ENCODE measurements at places on chromosomes 6 and 20. TPM values are rescaled to one million over a fixed set of nuclear protein-coding genes. Genes with fewer than 3 reads are reported as not detected.

Gene PERP
- not detected for total RNA-seq

Gene BPIFB2
- not detected for total RNA-seq

DNA sequence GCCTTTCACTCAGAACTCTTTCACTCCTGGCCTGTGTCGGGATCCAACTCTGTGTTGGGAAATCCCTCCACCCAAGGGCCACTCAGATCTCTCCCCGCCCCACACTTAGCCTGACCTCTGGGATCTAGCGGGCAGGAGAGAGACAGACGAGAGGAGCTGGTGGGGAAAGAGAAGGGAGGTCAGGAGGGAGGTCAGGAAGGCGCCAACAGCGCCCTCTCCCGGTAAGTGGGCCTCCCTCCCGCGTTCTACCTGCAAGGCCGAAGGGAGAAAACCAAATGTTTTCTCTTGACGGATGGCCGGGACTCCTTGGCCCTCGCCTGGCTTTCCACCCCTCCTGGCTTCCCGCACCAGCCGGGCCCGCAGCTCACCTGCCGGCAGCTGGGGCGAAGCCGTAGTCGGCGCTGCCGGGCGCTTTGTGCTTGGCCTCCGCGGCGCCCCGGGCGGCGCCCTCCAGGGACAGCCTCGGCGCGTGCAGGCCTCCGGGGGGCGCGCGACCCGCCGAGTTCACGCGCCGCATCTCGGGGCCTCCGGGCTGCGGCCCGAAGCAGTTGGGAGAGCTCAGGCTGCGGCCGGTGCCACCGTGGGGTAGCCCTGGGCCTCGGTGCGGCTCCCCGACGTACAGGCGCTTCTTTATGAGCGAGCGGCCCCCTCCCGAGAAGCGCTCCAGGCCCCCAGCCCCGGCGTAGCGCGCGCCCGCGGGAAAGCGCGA, 38.2 kb downstream of the C6orf132 start:
- DNase-seq = peak; percentile 93

GRCh38 chr6:100426744-100427338, 37.9 kb downstream of the SIM1 start:
- no peak for DNase-seq

DNA sequence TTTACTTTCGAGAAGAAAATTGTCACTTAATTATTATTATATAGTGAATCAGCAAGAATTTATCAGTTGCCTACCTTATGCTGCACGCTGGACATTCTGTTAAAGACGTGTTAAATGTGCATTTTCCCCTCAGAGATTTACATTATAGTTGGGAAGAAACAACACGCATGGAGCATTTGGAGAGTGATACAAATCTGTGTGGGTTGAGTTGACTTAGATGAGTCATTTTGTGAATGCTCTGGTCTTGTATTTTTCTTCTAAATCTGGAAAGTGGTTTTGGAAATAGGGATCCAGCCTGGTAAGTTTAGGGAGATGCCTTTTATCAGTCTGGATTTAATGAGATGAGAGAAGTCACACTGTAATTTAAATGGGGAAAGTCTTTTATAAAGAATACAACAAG, 24.0 kb upstream of the SMIM26 start:
- no peak for DNase-seq

DNA sequence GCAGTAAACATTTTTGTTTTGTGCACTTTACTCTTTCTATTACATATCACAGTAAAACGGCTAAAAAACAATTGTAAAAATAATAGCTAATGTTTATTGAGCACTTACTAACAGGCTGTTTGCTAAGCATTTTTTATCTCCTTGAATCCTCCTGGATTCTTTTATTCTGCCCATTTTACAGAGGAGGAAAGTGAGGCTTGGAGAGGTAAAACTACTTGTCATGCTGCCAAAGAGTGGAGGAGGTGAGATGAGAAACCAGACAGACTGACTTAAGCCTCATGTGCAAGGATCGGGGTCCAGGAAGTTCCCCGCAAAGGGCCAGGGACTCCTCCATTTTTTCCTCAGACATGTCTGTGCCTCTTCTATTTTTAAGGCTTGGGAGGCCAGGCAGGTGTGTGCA, 63.6 kb downstream of the DLGAP4 start:
- DNase-seq = no peak

DNA sequence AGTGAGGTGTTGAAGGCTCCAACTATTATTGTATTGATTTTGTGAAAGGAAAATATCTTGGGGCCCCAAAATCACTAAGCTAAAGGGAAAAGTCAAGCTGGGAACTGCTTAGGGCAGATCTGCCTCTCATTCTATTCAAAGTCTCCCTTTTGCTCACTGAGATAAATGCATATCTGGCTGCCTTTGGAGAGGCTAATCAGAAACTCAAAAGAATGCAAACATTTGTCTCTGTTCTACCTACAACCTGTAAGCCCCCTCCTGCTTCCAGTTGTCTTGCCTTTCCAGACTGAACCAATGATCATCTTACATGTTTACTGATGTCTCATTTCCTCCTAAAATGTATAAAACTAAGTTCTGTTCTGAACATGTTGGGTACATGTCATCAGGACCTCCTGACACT, 125.9 kb downstream of the HTR1B start:
- no peak for DNase-seq

- DNase-seq = peak; percentile 38
Observed at GRCh38 chr6:168451805-168452517, 11.0 kb downstream of the SMOC2 start.

- DNase-seq = no peak
Observed at GRCh38 chr6:145648149-145648548, 87.2 kb downstream of the EPM2A start.

DNA sequence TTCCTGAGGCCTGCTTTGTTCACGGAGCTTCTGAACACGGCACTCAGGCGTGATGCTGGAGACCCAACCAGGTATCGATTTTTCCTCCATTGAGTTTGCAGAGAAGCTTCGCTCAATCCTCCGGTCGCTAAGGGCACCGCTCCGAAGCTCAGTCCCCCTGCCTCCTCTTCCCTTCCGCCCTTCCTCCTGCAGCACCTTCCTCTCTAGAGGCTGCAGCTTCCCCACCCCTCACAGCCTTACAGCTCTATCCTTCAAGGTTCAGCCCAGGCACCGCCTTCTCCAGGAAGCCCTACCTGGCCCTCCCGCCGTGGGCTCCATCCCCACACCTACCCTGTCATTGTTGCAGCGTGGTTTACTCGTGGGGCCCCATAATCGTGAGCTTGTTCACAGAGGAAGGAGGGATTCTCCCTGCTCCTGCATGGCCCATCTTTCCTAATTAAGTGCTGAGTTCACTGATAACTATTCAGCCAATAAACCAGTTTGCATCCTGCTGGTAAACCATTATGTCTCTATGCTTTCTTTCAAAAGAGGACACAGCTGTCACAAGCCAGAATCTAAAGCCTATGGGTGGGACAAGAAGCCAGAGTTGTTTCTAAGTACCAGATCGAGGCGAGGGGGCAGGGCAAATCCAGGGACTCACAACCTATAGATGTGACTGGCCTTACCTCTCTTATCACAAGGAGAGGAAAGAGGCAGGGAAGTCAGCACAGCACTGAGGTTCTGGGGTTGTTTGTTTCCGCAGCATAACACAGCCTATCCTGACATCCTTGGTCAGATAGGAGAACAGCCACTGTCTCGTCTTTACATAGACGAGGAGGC, 152.0 kb downstream of the GRM4 start:
- DNase-seq = no peak

Gene SYCP2
- total RNA-seq = 1.1 TPM

- DNase-seq = no peak
Observed at GRCh38 chr6:161363286-161363685, 89.4 kb upstream of the AGPAT4 start.

Gene CFAP206
- 1.8 TPM for total RNA-seq

DNA sequence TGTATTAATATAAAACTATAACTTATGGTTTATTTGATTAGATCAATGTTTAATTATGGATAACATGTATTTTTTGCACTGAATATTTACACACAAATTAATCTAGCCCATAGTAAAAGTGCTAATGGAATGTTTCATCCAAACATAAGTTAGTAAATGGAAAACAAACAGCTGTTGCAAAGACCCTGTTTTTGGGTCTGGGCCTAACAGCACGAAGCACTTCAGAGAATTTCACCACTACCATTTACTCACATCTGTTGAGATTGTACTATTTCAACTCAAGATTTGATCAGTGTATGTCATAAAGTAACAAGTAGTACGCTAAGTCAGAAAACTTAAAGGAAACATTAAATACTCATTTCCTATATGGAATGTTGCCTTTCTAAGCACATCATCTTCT, 359.6 kb downstream of the LAMA2 start:
- no peak for DNase-seq

GRCh38 chr6:143465546-143465945, 14.9 kb downstream of the PEX3 start:
- no peak for DNase-seq

Gene COL21A1
- not detected for total RNA-seq

- DNase-seq = no peak
Observed at GRCh38 chr6:22727710-22728109, 158.3 kb downstream of the HDGFL1 start.

DNA sequence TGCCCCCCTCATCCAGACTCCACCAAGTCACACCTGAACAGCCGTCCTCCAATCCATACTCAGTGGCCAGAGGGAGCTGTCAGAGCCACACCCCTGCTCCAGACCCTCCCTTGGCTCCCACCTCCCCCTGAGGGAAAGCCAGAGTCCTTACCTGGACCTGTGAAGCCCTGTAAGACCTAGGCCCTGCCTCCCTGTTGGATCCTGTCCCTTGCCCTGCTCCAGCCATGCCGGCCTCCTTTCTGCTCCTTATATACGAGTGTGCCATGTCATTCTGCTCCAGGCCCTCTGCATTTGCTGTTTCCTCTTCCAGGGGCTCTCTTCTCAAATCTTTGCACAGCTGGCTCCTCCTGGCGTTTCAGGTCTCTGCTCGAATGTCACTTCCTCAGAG, 100.3 kb upstream of the MYL9 start:
- DNase-seq = no peak

Gene GNAS-AS1
- 6.3 TPM for total RNA-seq

Gene PKIB
- total RNA-seq = 0.32 TPM

Gene TRIM10
- not detected for total RNA-seq

DNA sequence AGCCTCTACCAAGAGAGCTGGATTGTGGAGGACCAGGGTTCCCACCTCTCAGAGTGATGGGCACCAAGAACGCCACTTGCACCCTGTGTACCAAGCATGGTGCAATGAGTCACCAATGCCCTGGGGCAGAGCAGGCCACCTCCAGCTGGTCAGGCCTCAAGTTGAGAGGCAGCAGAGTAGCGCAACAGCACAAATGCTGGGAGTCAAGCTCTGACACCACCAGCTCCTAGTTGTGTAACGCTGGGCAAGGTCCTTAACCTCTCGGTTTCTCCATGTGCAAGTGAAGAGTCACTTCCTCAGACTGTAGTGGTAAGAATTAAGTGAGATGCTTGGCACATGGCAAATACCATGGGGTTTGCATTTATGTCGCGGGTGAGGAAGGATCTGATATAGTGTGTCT, 25.6 kb downstream of the GFOD1 start:
- DNase-seq = no peak

Gene ARHGAP40
- total RNA-seq = 1.4 TPM

DNA sequence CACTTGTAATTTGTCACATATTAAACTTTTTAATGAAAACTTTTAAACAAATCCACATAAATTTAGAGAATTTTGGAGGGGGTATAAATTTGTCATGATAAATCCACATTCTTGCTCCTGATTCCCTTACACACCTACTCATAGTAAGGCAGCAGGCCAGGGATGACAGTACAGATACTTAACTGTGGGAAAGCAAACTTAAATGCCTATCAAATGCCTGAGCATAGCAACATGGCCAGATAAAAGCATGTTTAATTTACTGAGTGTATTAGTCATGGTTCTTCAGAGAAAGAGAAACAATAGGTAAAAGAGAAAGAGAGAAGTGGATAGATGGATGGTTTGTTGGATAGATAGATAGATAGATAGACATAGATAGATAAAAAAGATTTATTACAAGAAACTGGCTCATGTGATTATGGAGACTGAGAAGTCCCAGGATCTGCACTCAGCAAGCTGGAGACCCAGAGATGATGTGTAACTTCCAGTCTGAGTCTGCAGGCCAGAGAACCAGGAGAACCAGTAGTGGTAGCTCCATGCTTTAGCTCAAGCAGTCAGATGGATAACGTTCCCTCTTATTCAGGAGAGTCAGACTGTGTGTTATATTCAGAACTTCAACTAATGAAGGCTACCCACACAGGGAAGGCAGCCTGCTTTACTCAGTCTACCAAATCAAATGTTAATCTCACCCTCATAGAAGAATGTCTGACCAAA, 15.9 kb upstream of the ADGRF1 start:
- no peak for DNase-seq

GRCh38 chr6:117534974-117535373, 52.5 kb downstream of the DCBLD1 start:
- DNase-seq = no peak

GRCh38 chr6:150739711-150740349, 125.7 kb upstream of the MTHFD1L start:
- no peak for DNase-seq

Gene ATG5
- 26.7 TPM for total RNA-seq

Gene ARMH2
- total RNA-seq = not detected

DNA sequence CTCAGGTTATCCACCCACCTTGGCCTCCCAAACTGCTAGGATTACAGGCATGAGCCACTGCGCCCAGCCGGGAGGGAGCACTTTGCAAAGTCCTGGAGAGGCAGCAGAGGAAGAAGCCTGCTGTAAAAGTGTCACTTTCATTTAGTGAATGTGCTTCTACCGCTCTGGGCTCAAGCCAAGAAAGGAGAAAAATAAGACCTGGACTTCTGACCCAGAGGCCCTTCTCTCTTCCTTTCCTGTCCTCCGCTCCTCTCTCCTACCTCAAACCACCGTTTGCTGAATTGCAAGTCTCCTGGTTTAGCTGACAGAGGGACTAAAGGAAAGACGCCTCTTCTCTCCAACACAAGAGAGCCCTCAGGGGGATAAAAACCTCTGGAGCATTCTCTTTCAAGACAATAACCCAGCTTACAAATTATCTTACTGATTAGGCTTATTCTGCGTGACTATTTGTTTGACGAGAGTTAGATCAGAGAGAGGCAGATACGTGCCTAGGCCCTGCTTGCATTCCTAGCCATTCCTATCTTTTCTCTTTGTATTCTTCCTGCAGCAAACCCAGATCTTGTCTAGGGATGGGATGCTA, 84.2 kb upstream of the SLC22A23 start:
- DNase-seq = no peak

DNA sequence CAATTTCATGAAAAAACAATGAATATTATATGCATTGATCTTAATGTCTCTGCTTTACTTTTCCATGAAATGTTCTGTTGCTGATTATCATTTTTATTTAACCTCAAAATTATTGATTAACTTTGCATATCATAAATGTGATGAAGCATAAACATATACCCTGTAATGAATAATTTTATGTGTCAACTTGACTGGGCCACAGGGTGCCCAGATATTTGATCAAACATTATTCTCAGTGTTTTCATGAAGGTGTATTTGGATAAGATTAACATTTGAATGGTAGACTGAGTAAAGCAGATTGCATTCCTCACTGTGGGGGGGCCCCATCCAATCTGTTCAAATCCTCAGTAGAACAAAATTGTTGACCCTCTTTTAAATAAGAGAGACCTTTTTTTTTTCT, 265.2 kb downstream of the CENPW start:
- no peak for DNase-seq

DNA sequence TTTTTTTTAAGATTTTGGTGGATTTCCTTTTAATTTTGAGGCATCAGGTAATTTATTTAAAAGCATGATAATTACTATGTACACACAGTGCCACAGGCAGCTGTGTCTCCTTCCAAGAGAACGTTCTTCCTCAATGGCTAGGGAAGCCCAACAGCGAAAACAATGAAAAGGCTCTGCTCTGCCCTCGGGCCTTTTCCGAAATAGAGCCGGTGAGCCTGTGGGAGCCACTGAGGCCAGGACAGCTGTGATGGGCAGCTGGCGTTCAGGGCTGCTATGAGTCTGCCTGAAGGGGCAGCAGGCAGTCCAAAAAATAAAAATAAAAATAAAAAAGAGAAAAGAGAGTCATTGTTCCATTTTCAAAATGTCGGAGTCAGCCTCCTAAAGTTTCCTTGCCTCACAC, 443.8 kb downstream of the KIF16B start:
- no peak for DNase-seq

Gene CLVS2
- not detected for total RNA-seq

All from Karpas-422 (cell line).